Fibroblast of skin of scalp (primary cell): ENCODE measurements at places on chromosomes 6 and 20.

GRCh38 chr6:31771992-31772358, 5.2 kb downstream of the VWA7 start:
- DNase-seq, result peak; percentile 31

- peak; percentile 17 for DNase-seq
Measured at GRCh38 chr6:97053643-97054411, 129.3 kb downstream of the KLHL32 start.

- peak; percentile 91 for DNase-seq
Measured at GRCh38 chr6:42781796-42782688, at the start of gene BICRAL. Gene BICRAL, plus strand, starts transcription at chr6:42782052. Its CDS starts 39,971 bp downstream, at chr6:42822023.

- peak; percentile 33 for DNase-seq
Measured at GRCh38 chr20:47102629-47103028, 208.0 kb downstream of the EYA2 start.

GRCh38 chr20:32603046-32603726, 18.1 kb upstream of the NOL4L start:
- DNase-seq, result no peak

GRCh38 chr6:131182991-131183425, 47.7 kb downstream of the AKAP7 start:
- DNase-seq, result peak; percentile 33

GRCh38 chr6:40831381-40831780, 207.6 kb downstream of the UNC5CL start:
- no peak for DNase-seq

GRCh38 chr20:14055127-14055742, 59.9 kb downstream of the MACROD2 start:
- peak; percentile 70 for DNase-seq

- DNase-seq, result no peak
Measured at GRCh38 chr20:23391707-23392310, 29.5 kb downstream of the NAPB start.

DNA sequence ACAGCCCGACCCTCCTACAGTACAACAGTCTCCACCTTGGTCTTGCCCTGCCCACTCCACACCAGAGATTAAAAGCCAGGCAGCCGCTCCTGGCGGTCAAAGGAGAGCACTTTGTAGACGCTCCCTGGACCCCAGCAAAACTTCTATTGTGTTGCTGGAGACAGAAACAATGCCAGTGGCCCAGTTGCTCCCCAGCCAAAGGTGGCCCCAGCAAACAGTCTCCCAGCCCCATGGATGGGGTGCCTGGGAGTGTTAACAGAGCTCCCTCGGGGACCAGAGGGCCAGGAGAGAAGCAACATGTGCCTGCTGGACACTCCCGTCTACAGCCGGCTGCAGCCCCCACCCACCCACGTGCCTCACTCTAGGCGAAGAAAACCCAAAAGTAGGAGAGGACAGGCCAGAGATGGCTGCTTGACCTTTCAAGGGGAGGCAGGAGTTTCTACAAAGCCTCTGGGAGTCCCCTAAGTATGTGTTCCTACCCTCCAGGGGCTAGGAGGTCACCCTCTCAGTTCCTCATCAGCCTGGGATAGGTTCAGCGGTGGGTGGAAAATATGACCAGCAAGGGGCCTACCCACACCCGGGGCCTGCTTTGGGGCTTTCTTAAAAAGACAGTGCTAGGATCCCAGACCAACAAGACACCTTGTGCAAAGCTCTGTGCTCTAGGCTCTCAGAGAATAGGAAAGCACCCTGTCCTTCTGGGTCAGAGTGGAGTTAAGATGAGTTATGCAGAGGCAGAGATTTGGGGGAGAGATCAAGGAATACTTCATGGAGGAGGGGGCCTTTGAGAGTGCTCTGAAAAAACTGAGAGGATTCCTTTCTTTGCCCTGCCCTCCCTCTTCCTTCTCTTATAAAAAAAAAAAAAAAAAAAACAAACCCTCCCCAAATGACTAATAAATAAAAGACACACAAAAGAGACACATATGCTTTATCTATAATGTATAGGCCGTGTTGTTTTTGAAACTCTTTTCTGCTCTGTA, 19.0 kb upstream of the PREX1 start:
- no peak for DNase-seq

DNA sequence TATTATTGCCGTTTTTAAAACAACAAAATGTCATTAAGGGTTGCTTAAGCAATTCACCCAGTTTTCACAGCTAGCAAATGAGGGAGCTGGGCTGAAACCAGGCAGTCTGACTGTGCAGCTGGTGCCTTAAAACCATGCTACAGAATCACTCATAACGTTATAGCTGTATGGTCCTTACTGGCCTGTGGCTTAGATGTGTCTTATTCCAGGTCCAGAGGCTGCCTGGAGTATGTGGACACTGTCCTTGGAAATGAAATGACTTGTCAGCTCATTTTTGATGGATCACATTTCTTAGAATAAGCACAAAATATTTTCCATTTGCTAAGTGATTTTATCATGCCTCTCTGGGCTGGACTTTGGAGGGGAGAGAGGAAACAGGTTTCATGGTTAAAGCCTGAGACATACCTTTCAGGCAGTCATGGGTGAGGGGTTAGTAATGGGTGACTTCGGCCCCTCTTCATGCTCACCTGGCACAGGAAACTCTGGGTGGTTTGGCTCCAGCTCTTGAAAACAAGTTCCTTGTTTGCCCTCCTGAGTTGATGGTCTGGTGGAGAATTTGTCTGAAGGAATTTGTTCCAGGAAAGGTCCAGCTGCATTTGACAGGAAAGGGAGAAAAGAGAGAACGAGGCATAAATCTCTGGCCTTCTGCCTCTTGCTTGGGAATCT, 823.2 kb downstream of the DHX35 start:
- DNase-seq, result no peak

GRCh38 chr20:11060423-11061185, 386.8 kb upstream of the JAG1 start:
- DNase-seq, result no peak

DNA sequence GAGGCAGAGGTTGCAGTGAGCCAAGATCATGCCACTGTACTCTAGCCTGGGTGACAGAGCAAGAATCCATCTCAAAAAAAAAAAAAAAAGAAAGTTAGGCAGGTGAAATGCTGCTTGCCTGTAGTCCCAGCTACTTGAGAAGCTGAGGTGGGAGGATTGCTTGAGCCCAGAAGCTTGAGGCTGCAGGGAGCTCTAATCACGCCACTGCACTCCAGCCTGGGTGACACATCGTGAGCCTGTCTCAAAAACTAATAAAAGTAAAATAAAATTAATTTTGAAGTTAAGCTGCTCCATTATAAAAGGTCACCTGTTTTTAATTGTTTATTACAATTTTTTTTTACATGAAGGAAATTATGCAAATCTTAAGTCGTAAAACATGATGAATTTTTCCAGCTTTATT, 23.2 kb upstream of the SAMHD1 start:
- DNase-seq, result no peak

DNA sequence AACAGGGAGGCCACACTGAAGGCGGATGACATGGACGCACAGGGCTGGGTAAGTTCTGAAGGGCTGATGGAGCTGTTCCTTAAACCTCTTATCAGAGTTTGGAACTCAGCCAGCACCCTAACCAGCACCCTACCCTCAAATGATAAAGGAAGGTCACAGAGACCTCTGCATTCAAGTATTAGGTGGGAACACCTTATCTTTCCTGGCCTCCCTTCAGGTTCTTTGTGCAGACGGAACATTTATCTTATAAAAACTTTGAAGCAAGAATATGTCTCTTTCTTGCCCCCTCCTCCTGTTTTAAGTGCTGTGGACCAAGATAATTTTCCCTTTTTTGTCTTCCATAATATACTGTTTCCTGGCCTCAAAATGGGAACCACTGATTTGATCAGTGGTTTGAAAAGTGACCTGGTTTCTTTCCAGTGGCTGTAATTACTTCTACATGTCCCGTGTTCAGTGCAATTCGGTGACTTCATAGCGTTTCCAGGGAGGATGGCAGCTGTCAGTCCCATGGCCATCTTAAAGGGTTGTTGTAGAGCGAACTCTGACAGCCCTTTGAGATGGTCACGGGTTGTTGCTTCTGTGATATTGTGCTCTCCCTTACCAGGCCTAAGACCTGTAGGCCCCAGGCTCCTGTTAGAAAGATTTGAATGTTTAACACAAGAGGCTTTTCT, 213.2 kb upstream of the MYLIP start:
- no peak for DNase-seq

DNA sequence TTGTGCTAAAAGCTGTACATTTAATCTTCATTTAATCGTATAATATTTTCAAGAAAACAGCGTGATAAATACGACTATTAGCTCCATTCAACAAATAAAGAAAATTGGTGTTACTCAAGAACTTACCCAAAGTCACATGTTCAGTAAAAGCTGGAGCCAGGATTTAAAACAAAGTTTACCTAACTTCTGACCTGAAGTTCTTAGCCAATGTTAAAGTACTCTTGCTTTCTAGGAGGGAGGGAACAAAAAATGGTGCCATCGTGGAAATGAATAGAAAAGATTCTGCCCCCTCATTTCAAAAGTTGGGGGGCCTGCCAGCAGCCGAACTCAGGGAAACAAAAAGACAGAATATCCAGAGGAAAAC, 395.8 kb downstream of the CD109 start:
- DNase-seq, result no peak

GRCh38 chr6:2950713-2951112, 20.7 kb downstream of the SERPINB6 start:
- no peak for DNase-seq
